ENCODE measurements at places on chromosomes 5 and 9. TPM values are rescaled to one million over a fixed set of nuclear protein-coding genes. Genes with fewer than 3 reads are reported as not detected.

GRCh38 chr5:74146796-74147195 lies 493.7 kb downstream of the ENC1 start:
- no peak for DNase-seq

- DNase-seq = no peak
Measured at GRCh38 chr5:55540525-55540924, 5.8 kb upstream of the PLPP1 start.

- no peak for DNase-seq
Measured at GRCh38 chr5:162372256-162372655, 304.7 kb downstream of the GABRG2 start.

GRCh38 chr5:160245506-160246086 lies 16.3 kb downstream of the FABP6 start:
- DNase-seq = no peak

DNA sequence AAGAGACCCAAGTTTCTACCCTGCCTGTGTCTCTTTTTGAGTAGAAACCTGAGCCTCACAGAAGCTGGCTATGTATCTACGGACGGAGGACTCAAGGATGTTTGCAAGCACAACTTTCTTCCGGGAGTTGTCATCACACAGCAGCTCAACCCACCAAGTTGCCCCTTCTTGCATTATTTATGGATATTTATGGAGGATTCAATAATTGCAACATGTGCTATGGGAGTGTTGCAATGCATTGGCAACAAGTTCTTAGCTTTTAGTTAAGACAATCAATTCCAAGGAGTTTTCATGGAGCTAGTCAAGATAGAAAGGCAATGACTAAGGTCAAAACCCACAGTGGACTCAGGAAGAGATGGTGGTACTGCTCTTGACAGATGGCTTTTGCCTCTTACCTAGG lies 336.9 kb downstream of the ENC1 start:
- DNase-seq = no peak

MAMDC2 gene
- total RNA-seq = 12.2 TPM

Data from kidney epithelial cell (primary cell).